ENCODE measurements at places on chromosomes 6 and 20.

GRCh38 chr6:156844089-156844488 is 66.9 kb downstream of the ARID1B start:
- no peak for DNase-seq

- DNase-seq, result no peak
These were observed 46.4 kb downstream of the AKAP12 start for GRCh38 chr6:151286214-151286613.

DNA sequence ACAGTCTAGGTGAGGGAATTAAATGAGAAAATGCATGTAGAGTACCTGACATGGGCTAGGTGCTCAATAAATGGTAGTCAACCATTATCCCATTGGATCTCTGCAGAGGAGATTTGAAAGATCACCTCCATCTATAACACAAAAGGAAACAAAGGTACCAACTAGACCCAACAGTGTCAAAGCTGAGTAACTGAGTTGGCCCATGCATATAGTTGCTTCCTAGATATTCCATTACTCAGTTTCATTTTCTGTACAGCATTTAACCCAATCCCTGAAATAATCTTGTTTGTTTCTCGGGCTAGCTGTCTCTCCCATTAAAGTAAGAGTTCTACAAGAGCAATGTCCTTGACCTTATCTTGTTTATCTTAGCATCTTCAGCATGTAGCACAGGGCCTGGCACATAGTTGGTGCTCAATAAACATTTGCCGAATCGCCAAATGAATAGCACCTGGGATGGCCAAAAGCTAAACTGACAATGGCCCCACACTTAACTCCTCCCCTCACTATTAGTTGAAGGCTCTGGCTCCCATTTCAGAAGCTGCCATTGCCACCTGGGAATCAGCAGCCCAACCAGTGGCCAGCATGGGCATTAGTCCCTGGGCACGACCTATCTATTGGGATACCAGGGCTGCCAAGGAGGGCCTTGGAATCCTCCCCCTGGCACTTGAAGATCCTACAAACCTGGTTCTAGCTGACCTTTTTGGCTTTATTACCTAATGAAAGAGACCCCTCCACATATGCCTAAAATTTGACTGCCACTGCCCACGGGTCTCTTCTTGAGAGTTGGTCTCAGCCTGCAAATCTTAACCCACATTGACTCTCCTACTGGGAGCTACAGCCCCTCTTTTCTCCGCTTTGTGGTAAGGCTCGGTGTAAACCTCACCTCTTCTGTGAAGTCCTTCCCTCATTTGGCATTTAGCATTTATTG is 22.6 kb downstream of the BCL2L1 start:
- DNase-seq, result no peak

GRCh38 chr6:142009647-142010046 is 123.1 kb upstream of the GJE1 start:
- DNase-seq, result no peak

GRCh38 chr6:125807293-125807692 is 16.5 kb downstream of the NCOA7 start:
- DNase-seq, result no peak

DNA sequence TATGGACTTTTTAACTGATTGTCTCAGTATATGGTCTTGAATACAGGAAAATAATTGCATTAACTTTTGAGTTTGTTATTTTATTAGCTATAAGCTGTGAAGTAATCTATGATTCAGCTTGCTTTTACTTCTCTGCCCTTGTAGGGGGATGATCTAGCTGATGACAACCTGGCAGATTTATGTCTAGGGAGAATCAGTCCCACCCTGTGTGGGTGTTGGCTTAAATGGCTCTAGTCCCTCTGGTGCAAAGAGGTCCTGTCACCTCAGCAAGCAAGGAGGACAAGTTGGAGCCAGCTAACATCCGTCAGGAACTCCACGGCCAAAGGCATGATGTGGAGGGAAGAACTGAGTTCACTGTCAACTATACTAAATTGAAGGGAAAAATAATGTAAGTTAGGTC is 495.3 kb downstream of the BMP2 start:
- no peak for DNase-seq

GRCh38 chr6:21754891-21755290 is 161.3 kb downstream of the SOX4 start:
- no peak for DNase-seq

- no peak for DNase-seq
These were observed 35.6 kb downstream of the TBC1D7 start for GRCh38 chr6:13292774-13293173.

- DNase-seq, result no peak
These were observed 3.4 kb upstream of the NSFL1C start for GRCh38 chr20:1469925-1470571.

DNA sequence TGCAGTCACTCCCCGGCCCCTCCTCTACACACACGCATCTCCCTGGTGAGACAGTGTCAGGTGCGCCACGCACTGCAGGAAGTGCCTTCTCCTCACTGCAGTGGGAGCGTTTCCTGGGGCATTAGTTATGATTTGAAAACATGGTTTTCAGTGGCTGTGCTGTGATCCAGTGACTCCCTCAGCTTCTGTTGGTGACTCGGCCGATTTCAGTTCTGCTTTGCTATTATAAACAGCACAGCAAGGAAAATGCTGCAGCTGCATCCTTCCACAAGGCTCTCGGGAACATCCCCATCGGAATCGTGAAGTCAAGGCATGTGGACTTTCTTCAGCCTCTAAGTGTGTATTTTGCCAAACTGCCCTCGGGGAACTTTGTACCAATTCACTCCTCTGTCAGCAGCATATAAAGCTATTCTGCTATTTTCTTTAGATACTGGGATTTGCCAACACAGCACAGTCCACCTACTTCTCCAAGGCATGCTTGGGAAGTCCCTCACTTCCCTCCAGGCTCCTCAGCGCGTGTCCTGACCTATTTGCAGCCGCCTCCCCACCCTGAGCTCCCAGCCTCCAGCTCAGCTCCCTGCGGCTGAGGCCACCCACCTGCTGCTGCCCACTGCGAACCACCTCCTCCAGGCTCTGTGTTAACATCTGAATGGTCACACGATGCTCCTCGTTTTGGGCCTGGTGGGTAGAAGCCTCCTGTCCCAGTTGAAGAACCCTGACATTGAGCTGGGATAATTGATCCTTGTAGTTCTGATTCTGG is 54.5 kb downstream of the GINS1 start:
- DNase-seq, result no peak

DNA sequence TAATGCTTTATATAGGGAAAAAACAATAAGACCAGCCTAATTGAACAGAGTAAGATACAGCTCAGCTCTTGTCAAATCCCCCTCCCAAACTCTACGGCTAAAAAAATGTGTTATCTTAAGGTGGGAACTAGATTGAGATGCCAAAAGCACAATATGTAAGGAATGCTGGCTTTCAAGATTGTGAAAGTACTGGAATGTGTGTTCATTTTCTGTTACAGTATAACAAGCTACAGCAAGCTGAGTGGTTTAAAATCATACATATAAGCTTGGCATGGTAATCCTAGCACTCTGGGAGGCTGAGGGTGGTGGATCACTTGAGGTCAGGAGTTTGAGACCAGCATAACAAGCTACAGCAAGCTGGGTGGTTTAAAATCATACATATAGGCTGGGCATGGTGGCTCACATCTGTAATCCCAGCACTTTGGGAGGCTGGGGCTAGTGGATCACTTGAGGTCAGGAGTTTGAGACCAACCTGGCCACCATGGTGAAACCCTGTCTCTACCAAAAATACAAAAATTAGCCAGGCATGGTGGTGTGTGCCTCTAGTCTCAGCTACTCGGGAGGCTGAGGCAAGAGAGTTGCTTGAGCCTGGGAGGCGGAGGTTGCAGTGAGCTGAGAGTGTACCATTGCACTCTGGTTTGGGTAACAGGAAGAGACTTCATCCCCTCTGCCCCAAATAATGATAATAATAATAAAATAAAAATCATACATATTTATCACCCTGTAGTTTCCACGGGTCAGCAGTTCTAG is 297.7 kb downstream of the DOK5 start:
- DNase-seq, result no peak

DNA sequence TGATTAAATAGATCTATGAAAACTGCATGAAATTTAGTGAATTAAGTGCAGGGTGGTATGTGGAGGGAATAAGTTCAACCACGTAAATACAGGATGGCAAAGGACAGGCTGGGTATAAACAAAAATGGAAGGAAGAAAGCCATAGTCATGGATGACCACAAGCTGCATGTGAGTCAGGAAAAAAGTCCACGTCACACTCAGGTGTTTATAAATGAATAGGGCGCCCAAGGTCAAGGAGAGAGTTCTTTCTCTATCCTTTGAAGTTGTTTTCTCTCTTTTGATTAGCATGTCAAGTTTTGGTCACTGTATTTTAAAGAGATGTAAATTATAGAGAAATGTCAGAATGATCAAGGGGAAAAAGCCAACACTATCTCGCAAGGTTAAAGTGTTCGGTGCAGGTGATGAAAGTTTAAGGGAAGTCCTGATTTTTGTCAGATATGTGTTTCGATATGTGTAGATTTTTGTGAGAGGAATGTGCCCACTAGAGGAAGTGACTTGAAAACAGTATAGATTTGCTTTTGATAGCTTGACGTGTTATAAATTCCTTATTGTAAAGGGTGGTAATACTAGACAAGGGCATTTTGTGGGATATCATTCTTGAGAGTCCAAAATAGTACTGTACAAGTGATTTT is 58.7 kb downstream of the MAP3K4 start:
- no peak for DNase-seq

GRCh38 chr20:63699466-63700198 is 3.2 kb downstream of the TNFRSF6B start:
- DNase-seq, result no peak

DNA sequence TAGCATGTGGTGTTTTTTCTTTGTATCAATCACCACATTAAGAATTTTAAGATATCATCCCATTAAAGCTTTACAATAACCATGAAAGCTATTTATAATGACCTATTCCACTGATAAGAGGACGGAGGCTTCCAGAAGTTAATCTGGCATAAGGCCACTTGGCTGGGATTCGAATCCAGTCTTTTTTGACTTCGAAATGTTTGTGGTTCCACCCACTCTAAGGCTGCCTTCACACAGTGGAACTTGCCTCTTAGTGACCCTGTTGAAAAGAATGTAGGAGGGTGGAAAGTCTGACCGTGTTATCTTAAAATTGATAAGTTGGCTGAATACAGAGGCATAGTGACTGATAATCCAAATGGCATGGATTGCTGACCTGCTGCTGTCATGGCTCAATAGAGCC is 959.7 kb downstream of the KIF16B start:
- no peak for DNase-seq

DNA sequence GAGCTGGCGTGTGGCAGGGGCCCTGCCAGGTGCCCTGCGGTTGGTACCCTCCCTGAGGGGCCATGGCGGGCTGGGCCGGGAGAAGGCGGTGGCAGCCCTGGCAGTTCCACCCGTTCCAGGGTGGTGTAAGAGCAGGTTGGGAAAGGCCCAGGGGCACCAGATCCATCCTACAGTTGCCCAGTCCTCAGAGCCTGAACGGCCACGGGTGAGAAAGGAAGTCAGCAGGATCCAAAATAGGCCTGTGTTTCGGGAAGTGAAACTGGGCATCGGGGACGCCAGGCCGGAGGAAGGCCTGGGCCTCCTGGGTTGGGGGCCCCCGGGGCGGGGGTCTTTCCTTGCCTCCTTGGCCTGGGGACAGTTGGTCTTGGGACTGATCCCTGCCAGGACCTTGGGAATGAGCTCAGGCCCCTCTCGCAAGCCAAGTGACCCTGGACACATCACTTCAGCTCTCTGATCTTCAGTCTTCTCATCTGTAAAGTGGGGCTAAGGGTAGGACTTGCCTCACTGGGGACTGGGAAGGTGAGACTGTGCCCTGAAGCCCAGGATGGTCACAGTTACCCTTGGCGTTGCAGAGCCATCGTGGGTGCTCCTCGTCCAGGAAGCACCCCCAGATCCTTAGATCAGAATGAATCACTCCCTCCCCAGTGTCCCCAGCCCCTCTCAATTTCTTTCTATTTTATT is 18.1 kb upstream of the NOL4L start:
- no peak for DNase-seq

- DNase-seq, result no peak
These were observed 40.9 kb upstream of the GCM1 start for GRCh38 chr6:53189554-53189953.
